ENCODE measurements at places on chromosomes 12 and 14.

- DNase-seq, result peak; percentile 70
Observed at GRCh38 chr14:71720978-71721624, 211.1 kb upstream of the RGS6 start.

DNA sequence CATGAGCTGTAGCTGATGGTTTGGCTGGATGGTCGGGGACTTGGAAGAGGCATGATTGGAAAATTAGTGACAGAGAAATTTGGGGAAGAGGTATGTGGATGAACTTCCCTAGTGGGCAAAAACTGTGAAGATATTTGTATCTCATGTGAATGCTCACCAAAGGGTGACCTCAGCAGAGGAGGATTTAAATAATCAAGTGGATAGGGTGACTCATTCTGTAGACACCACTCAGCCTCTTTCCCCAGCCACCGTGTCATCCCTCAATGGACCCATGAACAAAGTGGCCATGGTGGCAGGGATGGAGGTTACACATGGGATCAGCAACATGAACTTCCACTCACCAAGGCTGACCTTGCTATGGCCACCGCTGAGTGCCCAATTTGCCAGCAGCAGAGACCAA is 60.8 kb upstream of the KRAS start:
- no peak for DNase-seq

DNA sequence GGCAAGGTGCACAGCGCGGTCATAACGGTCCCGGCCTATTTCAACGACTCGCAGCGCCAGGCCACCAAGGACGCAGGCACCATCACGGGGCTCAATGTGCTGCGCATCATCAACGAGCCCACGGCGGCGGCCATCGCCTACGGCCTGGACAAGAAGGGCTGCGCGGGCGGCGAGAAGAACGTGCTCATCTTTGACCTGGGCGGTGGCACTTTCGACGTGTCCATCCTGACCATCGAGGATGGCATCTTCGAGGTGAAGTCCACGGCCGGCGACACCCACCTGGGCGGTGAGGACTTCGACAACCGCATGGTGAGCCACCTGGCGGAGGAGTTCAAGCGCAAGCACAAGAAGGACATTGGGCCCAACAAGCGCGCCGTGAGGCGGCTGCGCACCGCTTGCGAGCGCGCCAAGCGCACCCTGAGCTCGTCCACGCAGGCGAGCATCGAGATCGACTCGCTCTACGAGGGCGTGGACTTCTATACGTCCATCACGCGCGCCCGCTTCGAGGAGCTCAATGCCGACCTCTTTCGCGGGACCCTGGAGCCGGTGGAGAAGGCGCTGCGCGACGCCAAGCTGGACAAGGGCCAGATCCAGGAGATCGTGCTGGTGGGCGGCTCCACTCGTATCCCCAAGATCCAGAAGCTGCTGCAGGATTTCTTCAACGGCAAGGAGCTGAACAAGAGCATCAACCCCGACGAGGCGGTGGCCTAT is 875 bp downstream of the HSPA2 start:
- DNase-seq, result no peak

GRCh38 chr14:29016050-29016900 is 249.7 kb downstream of the FOXG1 start:
- DNase-seq, result peak; percentile 35

GRCh38 chr14:57492859-57493258 is 798 bp downstream of the CCDC198 start:
- DNase-seq, result no peak

DNA sequence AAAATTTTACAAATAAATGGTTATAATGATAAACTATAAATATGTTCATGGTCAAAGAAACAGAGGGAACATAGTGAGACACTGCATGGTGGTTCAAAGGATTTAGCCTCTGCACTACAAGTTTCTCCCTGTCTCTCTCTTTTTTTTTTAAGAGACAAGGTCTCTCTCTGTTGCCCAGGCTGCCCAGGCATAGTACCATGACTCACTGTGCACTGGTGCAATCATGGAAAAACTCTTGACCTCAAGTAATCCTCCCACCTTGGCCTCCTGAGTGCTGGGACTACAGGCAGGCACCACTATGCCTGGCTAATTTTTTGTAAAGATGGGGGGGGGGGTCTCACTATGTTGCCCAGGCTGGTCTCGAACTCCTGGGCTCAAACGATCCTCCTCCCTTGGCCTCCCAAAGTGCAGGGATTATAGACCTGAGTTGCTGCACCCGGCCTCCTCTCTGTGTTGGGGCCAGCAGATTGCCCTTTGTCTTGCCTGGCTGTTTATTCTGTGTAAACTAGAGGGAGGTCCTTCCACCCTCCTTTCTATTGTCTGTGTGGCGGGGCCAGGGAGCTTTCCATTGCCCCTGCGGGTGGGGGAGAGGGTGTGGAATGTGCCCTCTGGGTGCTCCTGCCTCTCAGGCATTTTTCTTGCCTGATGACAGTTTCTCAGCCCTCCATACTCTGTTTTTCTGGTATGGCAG is 22.1 kb downstream of the MTHFD1 start:
- no peak for DNase-seq

DNA sequence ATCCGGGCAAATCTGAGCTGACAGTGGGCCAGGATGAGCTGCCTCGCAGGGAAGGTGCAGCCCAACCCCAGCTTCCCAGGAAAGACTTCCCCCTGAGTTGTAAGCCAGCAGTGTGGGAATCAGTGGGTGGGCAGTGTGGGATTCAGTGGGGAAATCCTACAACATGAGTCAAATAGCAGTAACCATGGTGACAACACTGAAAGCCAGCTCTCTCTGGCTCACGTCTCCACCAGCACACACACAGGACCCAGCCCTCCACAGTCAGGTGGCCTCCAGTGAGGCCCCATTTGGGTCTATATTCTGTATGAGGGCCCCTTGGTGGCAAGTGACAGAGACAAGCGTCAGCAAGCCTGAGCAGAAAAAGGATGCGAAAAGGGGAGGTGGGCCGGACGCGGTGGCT is 6.0 kb upstream of the LGALS3 start:
- DNase-seq, result no peak

GRCh38 chr12:115840159-115840558 is 437.3 kb downstream of the MED13L start:
- no peak for DNase-seq

GRCh38 chr12:247271-247670 is 15.4 kb downstream of the SLC6A13 start:
- DNase-seq, result no peak

- DNase-seq, result no peak
Observed at GRCh38 chr12:126397071-126397581, 1331.9 kb downstream of the AACS start.
